ENCODE measurements at places on chromosomes 5 and 9. TPM values are rescaled to one million over a fixed set of nuclear protein-coding genes. Genes with fewer than 3 reads are reported as not detected.

The HEMGN gene
- total RNA-seq, result not detected

The GPR151 gene
- total RNA-seq, result not detected

The CATSPER3 gene
- not detected for total RNA-seq

The SPAG8 gene
- total RNA-seq, result 0.04 TPM

The SMIM33 gene
- not detected for total RNA-seq

The OBP2B gene
- total RNA-seq, result not detected

The LRRTM2 gene
- total RNA-seq, result not detected

The CD74 gene
- 14.0 TPM for total RNA-seq

The PTGS1 gene
- total RNA-seq, result 18.6 TPM

The CCL27 gene
- total RNA-seq, result not detected

The SVEP1 gene
- total RNA-seq, result 1.6 TPM

The HTR4 gene
- not detected for total RNA-seq

The BASP1 gene
- 154 TPM for total RNA-seq
